ENCODE measurements at places on chromosomes 3 and 15. TPM values are rescaled to one million over a fixed set of nuclear protein-coding genes. Genes with fewer than 3 reads are reported as not detected.
A peak's percentile ranks its signal among the peaks of the same experiment; 100 is the strongest.

PP2D1 gene
- total RNA-seq: not detected

STRIT1 gene
- not detected for total RNA-seq

USP8 gene
- total RNA-seq: 25.0 TPM

LMAN1L gene
- 88.7 TPM for total RNA-seq

SAMD7 gene
- total RNA-seq: not detected

DNA sequence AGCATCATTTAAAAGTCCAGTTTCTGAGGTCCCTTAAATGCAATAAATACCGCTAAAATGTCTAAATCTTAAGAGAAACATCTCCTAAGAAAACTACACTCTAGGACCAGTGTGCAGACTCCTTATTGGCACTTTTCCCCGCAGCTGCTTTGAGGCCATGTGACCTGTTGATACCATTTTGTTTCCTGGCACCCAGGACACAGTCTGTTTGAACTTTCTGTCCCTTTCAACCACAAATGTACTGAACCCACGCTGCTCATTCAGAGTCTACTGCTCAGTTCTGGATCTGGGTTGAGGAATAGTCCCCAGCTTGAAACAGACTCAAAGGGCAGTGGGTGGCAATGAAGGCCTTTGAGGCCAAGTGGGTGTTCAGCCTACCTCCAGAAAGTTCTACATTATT lies 17.1 kb downstream of the LDHAL6B start:
- no peak overlapping the region for H3K27ac ChIP-seq
- H3K4me1 ChIP-seq: peaks cover 25% of the 10 kb centered on the region
- H3K27me3 ChIP-seq: no peaks in the 10 kb centered on the region

DNA sequence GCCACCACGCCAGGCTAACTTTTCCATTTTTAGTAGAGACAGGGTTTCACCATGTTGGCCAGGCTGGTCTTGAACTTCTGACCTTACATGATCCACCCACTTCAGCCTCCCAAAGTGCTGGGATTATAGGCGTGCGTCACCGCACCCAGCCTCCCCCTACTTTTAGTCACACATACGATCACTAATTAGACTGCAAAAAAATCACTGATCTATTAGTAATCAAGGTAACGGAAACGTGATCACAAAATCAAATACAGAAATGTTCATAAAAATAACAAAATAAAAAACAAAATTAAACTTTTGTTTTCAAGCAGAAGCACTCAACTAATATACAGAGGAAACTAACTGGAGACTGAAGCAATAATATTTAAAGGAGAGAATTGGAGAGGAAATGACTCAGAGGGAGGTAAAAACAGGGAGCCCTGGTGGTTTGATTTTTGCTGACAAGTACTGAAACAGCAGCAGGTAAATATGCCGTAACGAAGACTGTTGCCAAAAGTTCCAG lies 4.6 kb downstream of the WDR53 start:
- H3K27me3 ChIP-seq: no peaks in the 10 kb centered on the region
- H3K4me1 ChIP-seq: no peaks in the 10 kb centered on the region
- no peak overlapping the region for H3K27ac ChIP-seq
- no peak for DNase-seq

DNA sequence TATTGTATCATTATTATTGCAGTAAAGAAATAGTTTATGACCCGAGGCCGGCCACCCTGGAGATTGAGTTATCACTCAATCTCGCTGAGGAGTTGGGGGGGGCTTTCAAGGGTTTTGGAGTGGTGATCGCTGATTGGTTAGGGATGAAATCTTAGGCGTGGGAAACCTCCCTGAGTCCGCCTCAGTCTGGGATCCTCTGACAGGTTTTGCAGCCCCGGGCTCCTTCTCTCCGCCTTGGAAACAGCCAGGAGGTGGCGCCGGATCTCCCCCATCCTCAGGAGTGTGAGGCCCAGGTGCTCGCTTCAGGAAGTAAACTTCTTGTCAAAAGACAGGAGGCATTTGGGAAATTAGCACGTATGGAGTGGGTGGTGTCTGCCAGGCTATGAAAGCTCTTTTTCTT lies 41.1 kb upstream of the SEC61A1 start:
- no peaks in the 10 kb centered on the region for H3K36me3 ChIP-seq
- H3K4me3 ChIP-seq: no peak overlapping the region
- no peaks in the 10 kb centered on the region for H3K27me3 ChIP-seq
- DNase-seq: no peak

DNA sequence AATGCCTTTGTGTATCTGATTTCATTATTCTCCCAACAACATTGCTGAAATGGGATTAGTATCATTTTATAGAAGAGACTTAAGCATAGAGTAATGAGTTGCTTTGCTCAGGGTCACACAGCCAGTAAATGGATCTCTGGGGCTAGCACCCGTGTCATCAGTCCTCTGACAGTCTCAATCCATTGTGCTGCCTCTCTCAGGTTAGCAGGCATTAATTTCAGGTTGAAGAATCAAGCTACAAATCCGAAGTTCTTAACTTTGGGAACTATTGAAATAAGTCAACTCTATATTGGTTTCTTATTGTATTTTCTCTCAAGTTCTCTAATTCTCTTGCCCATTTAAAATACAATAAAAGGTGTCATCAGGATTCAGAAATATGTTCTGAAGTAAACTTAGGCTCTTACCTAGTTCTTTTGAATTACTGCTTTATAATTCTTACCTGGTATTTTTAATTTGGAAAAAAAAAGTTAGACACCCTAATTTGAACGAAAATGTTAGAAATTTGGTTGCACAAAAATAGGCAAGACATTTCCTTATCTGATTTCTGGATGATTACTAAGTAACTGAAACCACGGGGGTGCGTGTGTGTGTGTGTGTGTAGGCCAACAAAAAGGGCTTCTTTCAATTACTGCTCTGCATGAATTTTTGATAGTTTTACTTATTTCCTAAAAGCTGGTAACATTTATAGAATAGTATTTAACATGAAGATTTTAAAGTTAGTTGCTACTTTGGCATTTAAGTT lies 189.8 kb downstream of the MBNL1 start:
- no peaks in the 10 kb centered on the region for H3K27me3 ChIP-seq

GRCh38 chr15:75073197-75073596 lies 49.8 kb downstream of the PPCDC start:
- no peaks in the 10 kb centered on the region for H3K36me3 ChIP-seq
- no peaks in the 10 kb centered on the region for H3K4me1 ChIP-seq
- DNase-seq: peak; percentile 65
- no peaks in the 10 kb centered on the region for H3K27me3 ChIP-seq

GRCh38 chr15:71151081-71151480 lies 35.8 kb downstream of the THSD4 start:
- H3K4me1 ChIP-seq: no peaks in the 10 kb centered on the region
- H3K27ac ChIP-seq: peak overlapping the region; percentile 86
- H3K4me3 ChIP-seq: no peak overlapping the region
- no peaks in the 10 kb centered on the region for H3K36me3 ChIP-seq
- no peak for DNase-seq

GRCh38 chr15:37014137-37014536 lies 86.2 kb downstream of the MEIS2 start:
- no peak overlapping the region for H3K4me3 ChIP-seq
- H3K27ac ChIP-seq: peak overlapping the region; percentile 66
- H3K27me3 ChIP-seq: no peaks in the 10 kb centered on the region
- H3K36me3 ChIP-seq: no peaks in the 10 kb centered on the region
- no peak for DNase-seq

DNA sequence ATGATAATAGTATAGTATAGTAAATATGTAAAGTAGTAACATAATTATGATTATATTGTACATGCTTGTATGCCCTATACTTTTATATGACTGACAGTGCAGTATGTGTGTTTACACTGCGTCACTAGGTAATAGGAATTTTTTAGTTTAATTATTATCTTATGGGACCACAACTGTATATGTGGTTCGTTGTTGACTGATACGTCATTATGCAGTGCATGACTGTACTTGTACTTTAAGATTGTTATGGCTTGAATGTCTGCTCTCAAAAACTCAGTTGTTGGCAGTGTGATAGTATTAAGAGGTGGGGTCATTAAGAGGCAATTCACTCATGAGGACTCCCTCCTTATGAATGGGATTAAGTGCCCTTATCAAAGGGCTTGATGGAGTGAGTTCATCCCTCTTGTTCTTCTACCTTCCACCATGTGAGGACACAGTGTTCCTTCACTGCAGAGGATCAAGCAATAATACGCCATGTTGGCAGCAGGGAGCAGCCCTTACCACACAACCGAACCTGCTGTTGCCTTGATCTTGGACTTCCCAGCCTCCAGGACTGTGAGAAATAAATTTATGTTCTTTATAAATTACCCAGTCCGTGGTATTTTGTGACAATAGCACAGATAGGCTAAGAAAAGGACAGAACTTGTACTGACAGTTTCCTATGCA lies 152.2 kb downstream of the NEK11 start:
- no peaks in the 10 kb centered on the region for H3K36me3 ChIP-seq
- H3K4me3 ChIP-seq: no peak overlapping the region
- H3K27ac ChIP-seq: no peak overlapping the region

GRCh38 chr3:71846185-71846584 lies 61.2 kb upstream of the PROK2 start:
- no peak overlapping the region for H3K27ac ChIP-seq
- no peak for DNase-seq
- no peak overlapping the region for H3K4me3 ChIP-seq
- H3K36me3 ChIP-seq: no peaks in the 10 kb centered on the region
- H3K27me3 ChIP-seq: no peaks in the 10 kb centered on the region

- DNase-seq: no peak
- no peaks in the 10 kb centered on the region for H3K36me3 ChIP-seq
- H3K4me3 ChIP-seq: no peak overlapping the region
- H3K27me3 ChIP-seq: no peaks in the 10 kb centered on the region
- H3K4me1 ChIP-seq: no peaks in the 10 kb centered on the region
These were observed 37.4 kb upstream of the KCNMB2 start for GRCh38 chr3:178498871-178499270.

GRCh38 chr3:13466781-13467180 lies 13.3 kb upstream of the HDAC11 start:
- no peak for DNase-seq
- H3K27ac ChIP-seq: no peak overlapping the region
- no peak overlapping the region for H3K4me3 ChIP-seq
- H3K4me1 ChIP-seq: peaks cover 11% of the 10 kb centered on the region

GRCh38 chr3:186790261-186790981 lies 7.0 kb downstream of the EIF4A2 start:
- H3K4me3 ChIP-seq: no peak overlapping the region
- H3K4me1 ChIP-seq: no peaks in the 10 kb centered on the region
- H3K36me3 ChIP-seq: peaks cover 50% of the 10 kb centered on the region
- H3K27me3 ChIP-seq: no peaks in the 10 kb centered on the region

DNA sequence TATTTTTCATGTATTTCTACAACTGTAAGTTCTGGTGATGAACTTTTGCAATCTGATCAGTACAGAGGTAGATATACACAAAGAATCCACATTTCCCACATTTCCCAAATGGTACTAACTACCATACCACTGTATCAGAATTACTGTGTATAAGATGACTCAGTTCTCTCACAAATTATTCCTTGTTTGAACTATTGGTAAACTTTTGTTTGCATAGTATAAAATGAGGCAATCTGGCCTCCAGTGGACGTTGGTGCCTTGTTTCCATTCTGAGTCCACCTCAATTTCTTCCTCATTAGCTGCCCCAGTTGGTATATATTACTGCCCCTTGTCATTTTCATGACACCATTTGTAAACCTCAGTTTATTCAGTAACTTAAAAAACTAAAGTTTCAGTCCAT lies 38.5 kb downstream of the SPTSSB start:
- H3K4me3 ChIP-seq: no peak overlapping the region
- H3K27me3 ChIP-seq: no peaks in the 10 kb centered on the region
- H3K27ac ChIP-seq: no peak overlapping the region
- H3K4me1 ChIP-seq: no peaks in the 10 kb centered on the region
- no peak for DNase-seq

GRCh38 chr3:190320594-190321362 lies 1.5 kb downstream of the CLDN1 start:
- no peaks in the 10 kb centered on the region for H3K4me1 ChIP-seq
- H3K27me3 ChIP-seq: no peaks in the 10 kb centered on the region
- no peaks in the 10 kb centered on the region for H3K36me3 ChIP-seq
- no peak for DNase-seq
- H3K27ac ChIP-seq: no peak overlapping the region
- no peak overlapping the region for H3K4me3 ChIP-seq

GRCh38 chr3:52176951-52177700 lies 20.8 kb upstream of the ALAS1 start:
- H3K4me1 ChIP-seq: no peaks in the 10 kb centered on the region
- H3K4me3 ChIP-seq: no peak overlapping the region
- no peaks in the 10 kb centered on the region for H3K36me3 ChIP-seq
- H3K27ac ChIP-seq: no peak overlapping the region
- no peaks in the 10 kb centered on the region for H3K27me3 ChIP-seq

- H3K27me3 ChIP-seq: no peaks in the 10 kb centered on the region
- no peak for DNase-seq
- H3K4me1 ChIP-seq: no peaks in the 10 kb centered on the region
- no peaks in the 10 kb centered on the region for H3K36me3 ChIP-seq
These were observed 67.9 kb upstream of the MITF start for GRCh38 chr3:69671082-69671952.

GRCh38 chr3:168218600-168218999 lies 122.9 kb upstream of the GOLIM4 start:
- no peaks in the 10 kb centered on the region for H3K36me3 ChIP-seq
- no peaks in the 10 kb centered on the region for H3K27me3 ChIP-seq
- no peak overlapping the region for H3K4me3 ChIP-seq
- H3K4me1 ChIP-seq: no peaks in the 10 kb centered on the region
- H3K27ac ChIP-seq: no peak overlapping the region

GRCh38 chr3:182920515-182921084 lies 59.7 kb downstream of the DCUN1D1 start:
- no peaks in the 10 kb centered on the region for H3K4me1 ChIP-seq
- H3K27me3 ChIP-seq: no peaks in the 10 kb centered on the region
- no peak overlapping the region for H3K4me3 ChIP-seq
- no peaks in the 10 kb centered on the region for H3K36me3 ChIP-seq
- no peak overlapping the region for H3K27ac ChIP-seq
- no peak for DNase-seq

- no peaks in the 10 kb centered on the region for H3K4me1 ChIP-seq
- no peak for DNase-seq
These were observed 175.5 kb downstream of the CFAP20DC start for GRCh38 chr3:58874248-58874741.

GRCh38 chr15:44186705-44187104 lies 8.4 kb downstream of the FRMD5 start:
- H3K4me3 ChIP-seq: no peak overlapping the region
- H3K27ac ChIP-seq: peak overlapping the region; percentile 51
- H3K36me3 ChIP-seq: no peaks in the 10 kb centered on the region

DNA sequence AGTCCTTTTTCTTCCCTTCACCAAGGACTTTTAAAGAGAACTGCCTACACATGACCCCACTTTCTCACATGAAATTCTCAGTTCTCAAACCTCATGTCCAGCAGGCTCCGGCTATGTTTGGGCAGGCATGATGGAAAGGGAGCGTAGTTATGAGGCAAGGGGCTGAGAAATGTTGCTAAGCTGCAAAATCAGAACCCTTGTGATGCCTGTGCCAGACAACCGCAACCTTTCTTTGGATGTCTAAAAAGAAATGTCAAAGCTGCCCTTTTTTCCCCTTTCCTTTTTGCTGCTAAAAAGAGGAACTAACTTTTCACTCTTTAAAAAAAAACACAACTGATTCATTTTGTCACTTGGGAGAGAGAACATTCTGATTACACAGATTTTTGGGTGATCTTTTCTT lies 19.2 kb downstream of the GNB4 start:
- H3K4me1 ChIP-seq: peaks cover 21% of the 10 kb centered on the region
- H3K4me3 ChIP-seq: no peak overlapping the region
- H3K27ac ChIP-seq: peak overlapping the region; percentile 9
- H3K36me3 ChIP-seq: no peaks in the 10 kb centered on the region
